AG04450 (cell line): ENCODE measurements at places on chromosomes 6 and 20. TPM values are rescaled to one million over a fixed set of nuclear protein-coding genes. Genes with fewer than 3 reads are reported as not detected.

DNA sequence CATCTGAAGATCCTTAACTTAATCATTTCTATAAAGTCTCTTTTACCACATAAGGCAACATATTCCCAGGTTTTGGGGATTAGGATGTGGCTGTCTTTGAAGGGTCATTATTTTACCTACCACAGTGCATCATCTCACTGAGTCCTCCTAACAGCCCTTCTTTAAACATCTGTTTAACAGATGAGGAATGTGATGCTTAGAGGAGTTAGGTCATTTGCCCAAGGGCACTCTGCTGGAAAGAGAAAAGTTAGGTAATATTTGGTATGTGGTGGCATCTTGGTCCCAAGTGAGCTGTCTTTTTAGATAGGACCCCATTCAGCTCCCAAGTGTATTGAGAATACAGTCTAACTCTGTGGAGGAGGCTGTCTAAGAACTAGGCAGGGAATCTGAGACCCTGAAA, 11.0 kb downstream of the MMP24 start:
- no peak for DNase-seq

DNA sequence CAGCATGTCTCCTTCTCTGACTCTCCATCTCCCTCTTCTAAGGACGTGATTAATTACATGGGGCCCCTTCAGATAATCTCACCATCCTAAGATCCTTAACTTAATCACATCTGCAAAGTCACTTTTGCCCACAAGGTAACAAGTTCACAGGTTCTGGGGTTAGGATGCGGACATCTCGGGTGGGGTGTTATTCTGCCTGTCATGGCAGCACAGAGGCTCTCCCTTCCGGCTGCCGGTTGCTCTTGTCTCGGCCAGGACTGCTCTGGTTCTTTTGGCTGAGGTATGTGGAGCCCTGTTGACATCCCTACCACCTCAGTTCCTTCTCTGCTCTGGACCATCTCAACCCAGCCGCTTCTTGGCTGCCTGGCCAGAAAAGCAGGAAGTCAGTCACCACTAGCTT, 4.2 kb upstream of the CST11 start:
- no peak for DNase-seq

Gene SDC4
- polyA plus RNA-seq, result 177 and 204 TPM in 2 replicates

DNA sequence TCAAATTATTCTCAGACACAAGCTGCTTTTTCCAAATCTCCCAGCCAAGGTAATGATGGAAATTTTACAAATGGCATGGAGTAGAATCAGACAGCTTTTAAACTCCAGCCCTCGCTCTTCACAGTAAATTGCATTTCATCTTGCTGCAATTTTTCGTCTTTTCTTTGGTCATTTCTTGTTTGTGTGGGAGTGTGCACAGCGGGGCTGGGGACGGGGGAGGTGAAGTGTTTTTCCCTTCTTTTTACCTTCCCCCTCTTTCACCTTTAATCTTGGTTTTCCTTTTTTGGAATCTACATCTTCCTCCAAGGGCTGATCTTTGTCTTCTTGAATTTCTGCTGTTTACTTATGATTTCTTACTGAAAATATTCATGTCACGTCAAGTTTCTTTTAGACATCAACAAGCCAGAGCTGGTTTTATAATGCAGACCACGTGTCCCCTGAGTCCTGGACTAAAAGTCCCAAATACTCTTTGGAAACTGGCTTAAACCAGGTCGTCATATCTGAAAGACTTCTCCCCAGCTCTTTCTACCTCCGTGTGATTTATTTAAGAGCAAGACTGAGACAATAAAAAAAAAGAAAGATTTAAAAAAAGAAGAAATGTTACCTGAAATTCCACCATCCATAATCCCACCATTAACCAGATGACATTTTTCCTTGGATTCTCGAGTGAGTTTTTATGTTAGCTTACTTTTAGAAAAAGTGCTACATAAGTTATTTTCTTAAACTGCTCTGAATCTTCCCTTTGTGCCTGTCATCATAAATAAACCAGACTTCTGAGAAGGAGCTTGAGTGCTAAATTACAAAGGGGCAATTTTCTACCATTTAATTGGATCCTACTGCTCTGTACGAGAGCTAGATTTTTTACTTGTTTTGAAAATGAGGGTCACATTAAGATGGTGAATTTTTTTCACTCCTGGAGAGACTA, 52.0 kb downstream of the MAP3K5 start:
- peak; percentile 10 for DNase-seq

DNA sequence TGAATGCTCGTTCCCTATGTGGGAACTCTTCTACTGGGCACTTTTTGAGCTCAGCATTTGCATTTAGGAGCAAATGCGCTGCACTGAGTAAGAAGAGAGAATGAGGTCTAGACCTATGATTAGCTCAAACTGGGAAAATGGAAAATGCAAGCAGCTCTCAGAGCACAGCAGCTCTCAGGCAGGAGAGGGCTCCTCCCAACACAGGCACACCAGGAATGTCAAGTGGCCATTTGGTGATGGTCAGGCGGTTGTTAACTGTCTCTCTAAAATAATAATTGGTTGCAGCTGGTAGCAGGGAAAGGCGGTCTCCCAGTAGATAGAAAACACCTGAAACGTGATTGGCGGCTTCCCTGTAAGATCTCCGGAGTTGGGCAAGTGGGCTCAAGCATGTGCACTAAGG, 162.0 kb upstream of the ECI2 start:
- no peak for DNase-seq

DNA sequence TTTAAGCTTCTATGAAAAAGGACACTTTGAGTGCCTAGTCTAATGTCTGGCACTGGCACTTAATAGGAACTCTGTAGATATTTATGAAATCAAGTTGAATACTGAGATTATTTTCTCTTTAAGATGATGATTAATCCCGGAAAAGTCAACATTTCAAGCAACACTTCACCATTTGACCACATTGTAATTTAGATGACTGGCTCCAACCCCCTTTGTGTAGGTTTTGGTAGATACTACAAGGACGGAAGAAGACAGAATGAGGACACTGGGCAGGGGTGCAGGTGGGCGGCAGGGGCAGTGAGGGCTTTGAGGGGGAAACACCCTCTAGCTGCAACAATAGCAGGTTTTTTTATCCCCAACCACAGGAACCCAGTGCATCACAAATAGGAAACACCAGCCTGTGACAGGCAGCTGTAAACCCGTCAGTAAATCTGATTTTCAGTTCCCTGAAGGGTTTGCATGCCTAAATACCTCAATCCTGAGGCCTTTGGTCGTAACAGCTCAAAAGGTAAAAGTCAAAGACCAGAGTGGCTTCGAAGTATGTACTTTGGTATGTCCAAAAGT, 4.6 kb downstream of the DTNBP1 start:
- DNase-seq, result no peak

- DNase-seq, result no peak
These were observed 8.6 kb upstream of the LY6G5C start for GRCh38 chr6:31689249-31690110.

DNA sequence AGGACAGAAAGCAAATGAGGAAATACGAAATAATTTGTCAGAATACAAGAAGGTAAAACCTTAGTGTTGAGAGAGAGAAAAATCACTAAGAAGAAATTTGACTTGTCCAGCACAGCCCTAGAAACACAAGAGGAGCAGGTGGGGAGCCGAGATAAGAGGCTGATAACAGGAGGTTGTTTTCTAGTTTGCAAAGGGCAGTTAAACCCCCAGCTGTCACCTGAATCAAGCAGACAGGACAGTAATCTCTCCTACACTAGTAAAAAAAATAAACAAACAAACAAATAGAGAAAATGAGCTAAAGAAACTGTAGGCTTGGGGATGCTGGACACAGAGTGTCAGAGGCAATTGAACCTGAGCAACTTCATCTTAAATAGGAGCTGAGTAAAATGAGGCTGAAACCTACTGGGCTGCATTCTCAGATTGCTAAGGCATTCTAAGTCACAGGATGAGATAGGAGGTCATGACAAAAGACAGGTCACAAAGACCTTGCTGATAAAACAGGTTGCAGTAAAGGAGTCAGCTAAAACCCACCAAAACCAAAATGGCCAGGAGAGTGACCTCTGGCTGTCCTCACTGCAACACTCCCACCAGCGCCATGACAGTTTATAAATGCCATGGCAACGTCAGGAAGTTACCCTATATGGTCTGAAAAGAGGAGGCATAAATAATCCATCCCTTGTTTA, 40.4 kb downstream of the FAM184A start:
- no peak for DNase-seq

Gene UBE3D
- 4.7 and 6.4 TPM in 2 replicates for polyA plus RNA-seq

GRCh38 chr20:63767456-63767855, 27.9 kb downstream of the SLC2A4RG start:
- DNase-seq, result no peak

Gene TMEM170B
- 0.22 and 0.26 TPM in 2 replicates for polyA plus RNA-seq

Gene CFB
- 13.3 and 14.0 TPM in 2 replicates for polyA plus RNA-seq

DNA sequence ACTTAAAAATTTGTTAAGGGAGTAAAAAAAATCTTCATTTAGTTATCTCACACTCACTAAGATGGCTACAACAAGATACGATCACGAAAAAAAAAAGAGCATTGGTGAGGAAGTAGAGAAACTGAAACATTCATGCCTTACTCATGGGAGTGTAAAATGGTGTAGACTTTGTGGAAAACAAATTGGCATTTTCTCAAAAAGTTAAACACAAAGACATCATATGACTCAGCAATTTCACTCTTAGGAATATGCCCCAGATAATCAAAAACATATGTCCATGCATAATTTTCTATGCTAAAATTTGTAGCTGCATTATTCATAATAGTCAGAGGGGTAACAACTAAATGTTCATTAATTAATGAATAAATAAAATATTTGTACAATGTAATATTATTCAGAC, 120.9 kb upstream of the IRAK1BP1 start:
- peak; percentile 2 for DNase-seq

DNA sequence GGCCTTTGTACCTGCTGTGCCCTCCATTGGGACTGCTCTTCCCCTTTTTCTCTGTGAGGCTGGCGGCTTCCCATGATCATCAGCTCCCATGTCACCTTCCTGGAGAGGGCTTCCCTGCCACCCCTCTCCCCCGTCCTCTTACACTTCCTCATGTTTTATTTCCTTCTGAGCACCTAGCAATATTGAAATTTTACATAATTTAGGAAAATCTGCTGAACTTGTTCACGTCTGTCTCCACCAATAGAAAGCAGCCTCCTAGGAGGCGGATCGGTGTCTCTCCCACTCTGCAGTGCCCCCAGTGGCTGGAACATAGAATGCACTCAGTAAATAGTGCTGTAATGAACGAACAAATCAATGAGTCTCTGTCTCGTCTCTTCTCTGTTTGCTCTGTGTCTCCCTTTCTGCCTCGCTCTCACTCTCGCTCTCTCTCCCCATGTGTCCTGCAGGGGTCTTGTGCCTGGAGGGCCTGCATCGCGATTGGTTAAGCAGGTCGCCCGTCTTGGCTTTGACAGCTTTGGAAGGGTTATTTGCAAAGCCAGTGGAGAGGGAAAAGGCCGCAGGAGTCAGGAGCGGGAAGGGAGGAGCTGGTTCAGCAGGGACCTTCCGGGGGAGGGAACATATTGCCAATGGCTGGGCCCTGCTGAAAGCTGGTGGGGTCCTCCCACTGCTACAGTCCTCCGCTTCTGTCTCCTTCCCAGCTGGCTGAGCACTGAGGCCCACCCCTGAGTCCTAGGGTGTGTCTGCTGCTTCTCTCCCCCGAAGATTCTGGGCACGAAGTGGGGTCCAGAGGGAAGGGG, 12.1 kb upstream of the OCSTAMP start:
- DNase-seq, result no peak

Gene OOEP
- not detected in 2 replicates for polyA plus RNA-seq

GRCh38 chr20:58202044-58202443, 26.4 kb downstream of the ANKRD60 start:
- no peak for DNase-seq

DNA sequence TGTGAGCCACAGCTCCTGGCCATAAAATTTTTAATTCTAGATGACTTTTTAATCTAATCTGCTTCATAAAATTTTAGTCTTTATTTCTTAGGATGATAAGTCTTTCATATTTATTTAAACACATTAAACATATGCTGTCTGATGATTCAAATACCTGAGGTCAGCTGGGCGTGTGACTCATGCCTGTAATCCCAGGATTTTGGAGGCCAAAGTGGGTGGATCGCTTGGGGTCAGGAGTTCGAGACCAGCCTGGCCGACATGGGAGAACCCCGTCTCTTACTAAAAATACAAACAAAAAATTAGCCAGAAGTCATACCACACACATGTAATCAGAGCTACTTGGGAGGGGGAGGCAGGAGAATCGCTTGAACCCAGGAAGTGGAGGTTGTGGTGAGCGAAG, 53.1 kb downstream of the RBM24 start:
- DNase-seq, result no peak

DNA sequence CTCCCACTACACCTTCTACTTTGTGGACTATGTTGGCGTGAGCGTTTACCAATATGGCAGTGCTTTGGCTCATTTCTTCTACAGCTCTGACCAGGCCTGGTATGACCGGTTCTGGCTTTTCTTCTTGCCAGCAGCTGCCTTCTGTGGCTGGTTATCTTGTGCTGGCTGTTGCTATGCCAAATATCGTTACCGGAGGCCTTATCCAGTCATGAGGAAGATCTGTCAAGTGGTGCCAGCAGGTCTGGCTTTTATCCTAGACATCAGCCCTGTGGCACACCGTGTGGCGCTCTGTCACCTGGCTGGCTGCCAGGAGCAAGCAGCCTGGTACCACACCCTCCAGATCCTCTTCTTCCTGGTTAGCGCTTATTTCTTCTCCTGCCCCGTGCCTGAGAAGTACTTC, 16.5 kb upstream of the EFHC1 start:
- no peak for DNase-seq

Gene HTR1E
- not detected in 2 replicates for polyA plus RNA-seq

Gene HCRTR2
- polyA plus RNA-seq, result not detected in 2 replicates

GRCh38 chr20:43798291-43799149, 71.7 kb upstream of the GTSF1L start:
- no peak for DNase-seq

DNA sequence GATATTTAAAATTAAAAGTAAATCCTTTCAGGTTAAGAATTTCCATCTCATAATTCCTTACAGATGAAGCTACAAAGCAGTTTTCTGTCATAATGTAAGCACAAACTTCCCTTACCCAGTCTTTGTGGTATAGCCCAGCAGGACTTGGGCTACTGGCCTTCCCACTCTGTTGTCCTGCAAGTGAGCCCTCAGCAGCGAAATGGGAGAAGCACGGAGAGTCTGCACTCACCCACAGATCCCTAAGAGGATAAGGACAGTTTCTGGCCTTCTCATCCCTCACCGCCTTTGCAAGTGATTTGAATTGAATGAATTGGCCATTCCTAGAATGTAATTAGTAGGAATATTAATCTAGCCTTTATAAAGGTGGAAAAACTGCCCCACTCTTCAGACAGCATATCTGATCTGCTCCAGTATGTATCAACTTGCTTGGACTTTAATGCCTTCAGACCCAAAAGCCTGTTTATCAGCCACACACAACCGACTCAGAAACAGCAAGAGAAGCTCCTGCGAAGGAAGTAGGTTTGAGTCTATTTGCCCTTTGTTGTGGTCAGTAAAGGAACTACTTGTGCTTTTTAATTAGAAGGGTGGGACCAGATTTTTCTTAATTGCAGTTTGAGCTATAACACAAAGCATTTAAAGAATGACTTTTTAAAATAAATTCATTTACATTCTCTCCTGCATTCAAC, 29.9 kb upstream of the PRDM1 start:
- DNase-seq, result no peak

Gene SIRPB1
- polyA plus RNA-seq, result not detected in 2 replicates

- no peak for DNase-seq
These were observed 51.5 kb upstream of the TRIM26 start for GRCh38 chr6:30264743-30265142.
